ENCODE measurements at places on chromosomes 2 and 18.

DNA sequence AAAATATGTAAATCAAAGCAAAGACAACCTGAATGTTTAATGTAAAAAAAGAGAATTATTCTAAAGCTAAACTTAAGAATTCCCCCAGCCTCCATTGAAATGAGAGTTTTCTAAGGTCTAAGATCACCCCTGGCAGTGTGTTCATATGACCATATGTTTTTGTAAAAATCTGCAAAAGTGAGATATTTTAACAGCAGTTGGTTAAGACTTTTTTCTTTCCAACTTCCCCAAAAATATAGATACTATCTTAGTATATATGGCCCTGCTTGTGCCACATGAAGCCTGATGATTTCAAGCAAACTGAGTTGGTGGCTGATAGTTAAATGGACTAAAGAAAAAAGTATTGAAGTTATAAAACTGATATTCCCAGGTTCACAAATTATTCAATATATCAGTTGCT lies 35.4 kb downstream of the ZNF804A start:
- no peak for DNase-seq

DNA sequence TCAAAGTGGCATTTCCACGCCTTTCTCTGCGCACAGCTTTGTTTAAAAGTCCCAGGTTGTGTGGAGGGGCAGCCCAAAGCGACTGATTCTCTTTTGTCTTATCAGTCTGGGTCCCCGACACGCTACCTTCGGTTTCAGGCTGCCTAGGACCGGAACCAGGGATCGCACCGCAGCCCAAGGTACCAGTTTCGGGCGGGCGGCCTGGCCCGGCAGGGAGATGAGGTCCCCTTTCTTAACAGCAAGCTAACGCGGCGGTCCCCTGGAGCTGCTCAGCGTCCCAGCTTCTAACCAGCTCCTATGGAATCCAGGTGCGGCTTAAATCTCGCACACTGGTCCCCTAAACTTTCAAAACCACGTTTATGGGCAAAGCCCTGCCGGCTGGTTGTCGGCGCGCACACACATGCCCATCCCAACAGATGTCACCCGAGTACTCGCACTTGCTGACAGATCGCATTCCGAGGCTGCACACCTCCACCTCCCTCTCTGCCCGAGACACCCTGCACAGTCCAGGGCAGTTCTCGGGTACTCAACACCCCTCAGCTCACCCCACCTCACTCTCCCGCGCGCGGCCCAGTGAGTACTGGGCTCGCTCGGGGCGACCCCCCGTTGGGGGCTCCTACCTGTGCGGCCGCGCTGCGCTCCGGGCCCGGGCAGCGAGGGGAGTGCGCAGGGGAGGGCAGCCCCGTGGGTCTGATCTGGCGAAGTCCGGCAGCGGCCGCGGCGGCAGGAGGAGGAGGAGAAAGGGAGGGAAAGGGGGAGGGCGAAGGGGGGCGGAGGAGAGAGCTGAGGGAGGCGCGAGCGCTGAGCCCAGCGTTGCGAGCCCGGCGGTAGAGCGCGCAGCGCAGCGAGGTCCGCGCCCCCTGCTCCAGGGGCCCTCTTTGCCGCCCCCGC lies at the start of gene EFEMP1:
Gene EFEMP1 (minus strand): TSS at position 692 of the 891 bp plus-strand sequence. CDS start 1,342 bp downstream, outside the sequence.
- DNase-seq, result peak; percentile 82

DNA sequence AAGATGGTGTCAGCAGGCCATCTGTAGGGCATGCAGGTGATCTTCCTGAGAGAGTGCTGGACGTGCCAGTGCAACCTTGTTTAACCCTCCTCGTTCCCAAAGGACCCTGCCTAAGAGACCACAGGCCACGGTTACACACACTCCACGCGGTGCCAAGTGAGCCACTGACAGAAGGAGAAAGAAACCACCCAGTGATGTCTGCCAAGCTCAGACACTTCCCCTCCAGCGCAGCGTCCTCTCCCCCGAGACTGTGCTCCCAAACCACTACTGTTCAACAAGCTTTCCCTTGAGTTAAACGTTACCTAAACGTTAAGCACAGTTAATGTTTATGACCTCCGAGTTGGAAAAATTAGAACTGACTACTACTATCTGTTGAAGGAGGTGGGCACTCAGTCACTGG lies 119.1 kb upstream of the NCK2 start:
- no peak for DNase-seq

DNA sequence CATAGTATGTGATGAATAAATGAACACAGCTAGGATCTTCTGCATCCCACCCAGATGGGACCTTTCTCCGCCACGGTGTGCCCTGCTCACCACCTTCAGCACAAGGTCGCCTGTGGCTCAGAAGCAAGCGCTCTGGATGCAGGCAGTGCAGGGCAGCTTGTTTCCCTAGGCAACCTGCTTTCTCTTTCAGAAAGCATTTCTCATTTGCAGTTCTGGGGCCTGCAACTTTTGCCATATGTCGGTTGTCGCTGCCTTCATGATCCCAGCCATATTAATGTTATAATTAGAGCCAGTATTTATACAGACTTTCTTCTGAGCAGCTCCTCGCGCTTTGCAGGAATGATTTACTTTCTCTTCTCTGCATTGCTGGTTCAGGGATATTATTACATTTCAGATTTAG lies 692.8 kb downstream of the RNF144A start:
- DNase-seq, result no peak

- DNase-seq, result no peak
Measured at GRCh38 chr2:45330108-45330507, 281.0 kb downstream of the SRBD1 start.

GRCh38 chr2:207434899-207435465 lies 94.8 kb upstream of the CREB1 start:
- no peak for DNase-seq

DNA sequence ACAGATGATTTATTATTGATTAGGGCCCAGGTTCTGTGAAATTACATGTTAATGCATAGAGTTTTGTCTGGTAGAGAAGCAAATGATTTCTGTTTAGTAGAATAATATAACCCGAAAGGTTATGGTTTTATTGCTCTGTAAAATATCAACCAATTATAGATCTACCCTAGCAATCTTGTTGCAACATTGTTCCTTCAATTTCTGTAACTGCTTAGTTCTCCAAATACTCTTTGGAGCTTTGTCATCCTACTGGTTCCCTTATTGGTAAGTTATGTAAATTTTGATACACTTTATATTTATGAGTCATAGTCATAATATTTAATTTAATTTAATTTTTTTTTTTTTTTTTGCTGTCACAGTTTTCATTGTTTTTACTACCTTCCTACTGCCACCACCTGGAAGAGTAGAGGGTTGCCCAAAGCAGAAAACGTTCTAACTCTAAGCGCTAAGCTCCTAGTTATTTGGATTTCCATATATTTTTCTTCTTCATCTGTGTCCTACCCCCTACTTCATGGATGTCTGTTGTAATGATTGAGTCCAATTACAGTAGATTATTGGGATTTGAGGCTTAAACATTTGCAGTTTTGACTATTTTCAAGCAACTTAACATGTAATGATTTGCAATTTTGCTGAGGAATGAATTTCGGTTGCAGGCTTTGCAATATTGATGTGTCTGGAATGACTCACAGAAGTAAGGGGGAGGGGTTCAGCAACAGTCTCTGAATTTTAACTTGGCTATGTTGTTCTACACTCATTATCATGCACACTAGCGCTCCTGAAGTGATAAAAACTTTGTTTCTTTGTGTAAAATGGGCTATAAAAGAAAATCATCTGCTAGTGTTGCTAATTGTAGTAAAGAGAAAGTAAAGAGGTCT lies 51.1 kb downstream of the NABP1 start:
- no peak for DNase-seq

DNA sequence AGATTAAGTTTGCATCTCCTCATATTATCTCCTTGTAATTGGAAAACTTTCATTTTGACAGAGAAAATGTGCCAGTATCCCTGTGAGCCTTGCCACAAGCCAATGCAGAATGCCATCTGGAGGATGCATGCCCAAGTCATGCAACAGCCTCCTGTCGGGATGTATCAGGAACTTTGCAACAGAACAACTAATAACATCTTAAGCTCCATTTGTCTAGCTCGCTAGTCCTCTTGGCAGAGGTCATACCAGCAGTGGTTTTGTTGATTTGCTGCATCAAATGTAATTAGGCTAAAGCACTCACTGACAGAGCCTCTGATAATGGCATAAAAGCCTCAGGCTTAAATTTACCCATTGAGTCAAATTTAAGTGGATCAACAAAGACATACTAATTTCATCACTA lies 125.8 kb downstream of the UBE2E3 start:
- DNase-seq, result no peak

GRCh38 chr2:158116936-158117335 lies 15.3 kb downstream of the UPP2 start:
- no peak for DNase-seq

DNA sequence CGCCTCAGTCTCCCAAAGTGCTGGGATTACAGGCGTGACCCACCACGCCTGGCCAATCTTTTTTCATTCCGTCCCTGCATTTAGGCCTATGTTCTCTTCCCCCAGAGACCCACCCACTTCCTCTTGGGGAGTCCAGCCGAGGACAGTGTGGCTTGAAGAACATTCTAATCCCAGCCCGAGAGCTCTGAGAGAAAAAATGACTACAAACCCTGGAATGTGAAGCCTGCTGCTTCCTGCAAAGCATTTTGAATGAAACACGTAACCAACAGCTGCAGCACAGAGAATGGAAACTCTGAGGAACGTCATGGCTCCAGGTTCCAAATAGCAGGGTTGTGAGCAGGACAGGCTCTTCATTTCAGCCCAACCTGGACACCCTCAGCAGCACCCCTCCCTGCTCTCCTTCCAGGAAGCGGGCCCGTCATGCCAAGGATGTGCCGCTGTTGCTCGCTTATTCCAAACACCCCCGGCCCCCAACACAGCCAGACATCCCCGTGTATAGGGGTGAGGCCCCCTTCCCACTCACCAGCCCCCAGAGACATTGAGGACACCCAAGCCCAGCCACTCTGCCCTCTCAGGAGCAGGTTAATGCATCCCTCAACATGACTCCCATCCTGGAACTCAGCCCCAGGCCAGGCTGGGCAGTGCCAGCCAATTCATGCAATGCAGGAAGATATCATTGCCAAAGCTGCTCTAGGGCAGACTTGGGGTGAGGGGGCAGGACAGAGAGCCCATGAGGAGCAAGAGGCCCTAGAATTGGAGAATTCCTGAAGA lies 139.8 kb downstream of the ZFP36L2 start:
- DNase-seq, result peak; percentile 99

GRCh38 chr2:146850746-146851145 lies 994.1 kb upstream of the ACVR2A start:
- no peak for DNase-seq

DNA sequence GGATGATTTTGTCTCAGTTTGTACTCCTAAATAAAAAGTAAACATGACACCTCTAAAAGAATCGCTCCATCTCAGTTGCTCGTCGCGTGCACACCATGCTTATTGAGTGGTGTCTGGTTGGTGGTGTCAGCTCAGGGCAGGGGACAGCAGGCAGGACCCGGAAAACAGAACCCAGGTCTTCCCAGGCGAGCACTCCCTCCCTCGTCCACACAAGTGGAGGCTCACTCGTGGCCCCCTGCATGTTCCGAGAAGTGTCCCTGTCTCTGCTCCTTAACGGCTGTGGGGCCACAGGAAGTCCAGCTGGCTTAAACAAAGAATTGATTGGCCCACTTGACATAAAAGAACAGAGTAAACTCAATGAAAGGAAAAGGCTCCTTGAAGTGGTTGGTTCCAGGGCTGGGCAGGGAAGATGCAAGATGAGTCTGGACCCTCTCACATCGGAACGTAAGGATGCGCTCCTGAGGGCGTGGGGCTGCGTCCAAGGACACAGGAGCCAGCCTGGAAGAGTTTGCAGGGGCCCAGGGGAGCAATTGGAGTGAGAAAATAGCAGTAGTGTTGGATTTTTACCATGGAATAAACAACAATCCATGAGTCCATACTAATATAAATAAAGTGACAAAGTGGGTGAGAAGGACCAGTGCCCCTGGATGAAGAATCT lies 13.1 kb upstream of the CNDP1 start:
- DNase-seq, result no peak

DNA sequence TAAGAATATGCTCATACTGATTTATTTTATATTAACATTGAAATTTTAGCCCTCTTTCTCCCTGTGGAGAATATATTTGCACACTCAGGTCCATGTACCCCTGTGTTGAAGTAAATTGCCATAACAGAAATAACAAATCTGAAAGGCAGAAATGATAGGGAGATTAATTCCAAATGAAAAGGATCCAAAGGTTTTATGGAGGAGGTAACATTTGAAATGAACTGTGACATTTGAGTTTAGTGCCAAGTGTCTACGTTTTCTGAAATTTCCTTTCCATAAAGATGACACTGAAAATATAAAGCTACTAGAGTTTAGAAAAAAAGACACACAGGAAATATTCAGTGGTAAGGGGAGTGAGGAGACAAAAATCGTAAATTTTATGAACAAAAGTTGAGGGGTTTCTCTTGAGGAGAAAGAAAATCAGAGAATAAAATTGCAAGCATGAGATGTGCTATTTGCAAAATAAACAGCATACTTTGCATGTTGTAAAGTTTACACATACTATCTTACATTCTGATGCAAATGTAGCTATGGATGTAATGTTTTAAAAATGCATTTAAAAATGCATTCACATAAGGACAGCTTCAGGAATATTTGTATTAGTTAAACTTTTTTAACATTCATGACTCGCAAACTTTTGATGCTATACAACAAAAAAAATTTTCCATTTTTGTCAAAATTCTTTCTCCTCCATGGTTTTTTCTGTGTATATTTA lies 69.5 kb downstream of the BAZ2B start:
- no peak for DNase-seq

DNA sequence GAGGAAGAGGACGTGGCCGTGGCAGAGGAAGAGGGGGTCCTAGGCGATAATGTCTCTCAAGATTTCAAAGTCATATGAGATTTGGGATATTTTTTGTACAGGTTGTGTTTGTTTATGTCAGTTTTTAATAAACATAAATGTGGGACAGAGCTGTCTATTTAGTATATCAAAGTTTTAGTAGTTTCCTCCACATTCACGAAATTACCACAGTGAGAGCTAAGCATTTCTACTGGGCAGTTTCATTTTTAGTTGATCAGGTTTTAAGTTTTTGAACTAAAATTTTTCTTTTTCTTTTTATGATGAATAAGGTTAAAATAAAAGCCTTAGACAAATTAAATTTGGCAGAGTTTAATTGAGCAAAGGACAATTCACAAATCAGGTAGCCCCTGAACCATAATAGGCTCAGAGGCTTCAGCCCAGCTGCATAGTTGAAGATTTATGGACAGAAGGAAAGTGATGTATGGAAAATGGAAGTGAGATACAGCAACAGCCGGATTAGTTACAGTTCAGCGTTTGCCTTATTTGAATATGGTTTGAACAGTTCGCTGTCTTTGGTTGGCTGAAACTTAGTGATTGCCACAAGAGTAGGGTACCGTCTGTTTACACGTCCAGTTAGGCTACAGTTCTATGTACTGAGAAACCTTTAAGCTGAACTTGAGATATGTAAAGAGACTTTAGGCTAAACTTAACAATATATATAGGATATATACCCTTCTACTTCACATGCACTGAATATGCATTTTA lies 17.1 kb downstream of the SNRPD1 start:
- no peak for DNase-seq

GRCh38 chr2:152571048-152571766 lies 146.1 kb downstream of the PRPF40A start:
- no peak for DNase-seq

DNA sequence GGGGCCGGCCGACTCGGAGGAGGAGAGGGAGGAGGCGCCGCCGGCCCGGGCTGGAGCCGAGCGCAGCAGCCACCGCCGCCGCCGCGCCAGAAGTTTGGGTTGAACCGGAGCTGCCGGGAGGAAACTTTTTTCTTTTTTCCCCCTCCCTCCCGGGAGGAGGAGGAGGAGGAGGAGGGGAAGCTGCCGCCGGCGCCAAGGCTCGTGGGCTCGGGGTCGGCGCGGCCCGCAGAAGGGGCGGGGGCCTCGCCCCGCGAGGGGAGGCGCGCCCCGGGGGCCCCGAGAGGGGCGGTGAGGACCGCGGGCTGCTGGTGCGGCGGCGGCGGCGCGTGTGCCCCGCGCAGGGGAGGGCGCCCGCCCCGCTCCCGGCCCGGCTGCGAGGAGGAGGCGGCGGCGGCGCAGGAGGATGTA lies 316 bp downstream of the CRIM1 start:
- no peak for DNase-seq

All from fibroblast of pulmonary artery (primary cell).